Stimulated activated CD4-positive, alpha-beta T cell treated with anti-CD3 and anti-CD28 coated beads, TNF-alpha, amount 100 ng/mL, for 24 hours (primary cell): ENCODE measurements at places on chromosomes 5 and 9.

DNA sequence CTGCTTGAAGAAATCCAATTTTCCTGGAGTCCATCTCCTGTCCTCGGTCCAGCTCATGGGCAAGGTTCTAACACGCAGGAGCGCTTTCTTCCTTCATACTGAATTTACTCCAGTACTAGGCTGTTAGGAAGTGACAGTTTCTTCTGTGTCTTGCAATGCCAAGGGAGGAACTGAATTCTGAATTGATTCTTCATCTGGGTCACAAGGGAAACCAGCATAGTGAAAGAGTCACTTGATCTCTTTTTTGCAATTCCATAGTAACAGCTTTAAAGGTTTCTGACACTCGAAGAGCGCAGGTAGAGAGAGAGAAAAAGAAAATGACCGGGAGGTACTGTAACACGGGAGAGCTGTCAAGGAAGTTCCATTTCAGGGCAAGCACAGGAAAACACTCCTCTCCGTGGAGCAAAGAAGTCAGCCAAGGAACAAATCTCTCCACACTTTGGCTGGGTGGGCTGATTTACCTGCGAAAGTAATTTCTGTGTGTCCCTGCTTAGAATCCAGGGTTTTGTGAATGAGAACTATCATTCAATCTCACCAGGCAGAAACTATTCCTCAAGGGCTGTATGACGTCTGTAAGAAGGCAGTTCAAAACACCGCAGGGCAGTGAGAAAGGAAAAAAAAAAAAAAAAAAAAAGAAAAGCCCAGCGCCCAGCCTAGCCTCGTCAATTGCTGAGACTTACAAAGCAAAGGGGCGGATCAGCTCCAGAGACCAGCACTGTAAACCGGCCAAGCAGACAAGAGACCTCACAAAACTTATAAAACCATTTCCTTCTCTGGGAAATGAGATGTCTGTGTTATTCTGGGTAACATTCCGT lies 617.8 kb downstream of the PDE4D start:
- DNase-seq, result no peak

DNA sequence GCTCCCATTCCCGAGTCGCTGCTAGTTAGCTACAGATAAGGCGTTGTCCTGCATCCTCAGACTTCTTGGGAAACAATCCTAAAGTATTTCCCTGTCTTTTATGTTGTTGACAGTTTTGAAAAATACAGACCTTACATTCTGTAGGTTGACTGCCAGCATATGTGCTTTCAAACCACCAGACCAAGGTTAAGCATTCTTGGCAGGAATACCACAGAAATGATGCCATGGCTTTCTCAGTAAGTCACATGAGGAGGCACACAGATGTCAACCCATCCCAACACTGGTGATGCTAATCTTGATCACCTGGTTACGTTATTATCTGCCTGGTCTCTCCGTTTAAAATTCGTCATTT lies 871 bp downstream of the GLE1 start:
- DNase-seq, result no peak

GRCh38 chr9:6049798-6050197 lies 34.4 kb upstream of the RANBP6 start:
- DNase-seq, result no peak

DNA sequence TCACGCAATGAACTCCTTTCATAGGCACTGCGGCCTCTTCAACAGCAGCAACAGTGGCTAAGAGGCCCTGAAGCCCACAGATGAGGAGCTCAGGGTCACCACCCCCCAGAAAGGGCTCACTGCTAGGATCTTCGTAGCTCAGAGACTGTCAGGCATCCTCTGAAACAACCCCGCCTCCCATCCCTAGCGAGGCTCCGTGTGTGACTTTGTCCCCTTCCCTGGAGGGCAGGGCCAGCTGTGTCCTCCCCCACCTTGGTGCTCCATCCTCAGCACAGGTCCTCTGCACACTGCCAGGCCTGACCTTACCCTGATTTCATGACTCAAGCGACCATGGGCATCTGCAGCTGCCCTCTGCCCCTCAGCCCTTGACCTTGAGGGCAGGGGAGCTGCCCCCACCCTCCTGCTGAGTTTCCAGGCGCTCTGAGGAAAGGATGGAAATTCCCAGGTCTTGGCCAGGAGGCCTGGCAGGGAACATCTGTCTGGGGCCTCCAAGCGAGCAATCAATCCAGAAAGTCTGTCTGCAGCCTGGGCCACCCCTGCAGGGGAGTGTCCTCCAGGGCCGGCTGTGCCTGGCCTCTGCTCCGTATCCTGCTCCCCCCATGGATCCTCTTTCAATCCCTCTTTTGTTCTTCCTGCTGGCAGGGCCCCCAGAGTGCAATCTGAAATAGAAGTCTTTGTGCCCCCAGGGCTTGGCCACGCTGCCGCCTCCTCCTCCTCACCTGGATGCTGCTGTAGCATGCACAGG lies 6.8 kb upstream of the IRX4 start:
- DNase-seq, result no peak

GRCh38 chr5:160398806-160399205 lies 1.0 kb downstream of the FAM200C start:
- DNase-seq, result no peak

DNA sequence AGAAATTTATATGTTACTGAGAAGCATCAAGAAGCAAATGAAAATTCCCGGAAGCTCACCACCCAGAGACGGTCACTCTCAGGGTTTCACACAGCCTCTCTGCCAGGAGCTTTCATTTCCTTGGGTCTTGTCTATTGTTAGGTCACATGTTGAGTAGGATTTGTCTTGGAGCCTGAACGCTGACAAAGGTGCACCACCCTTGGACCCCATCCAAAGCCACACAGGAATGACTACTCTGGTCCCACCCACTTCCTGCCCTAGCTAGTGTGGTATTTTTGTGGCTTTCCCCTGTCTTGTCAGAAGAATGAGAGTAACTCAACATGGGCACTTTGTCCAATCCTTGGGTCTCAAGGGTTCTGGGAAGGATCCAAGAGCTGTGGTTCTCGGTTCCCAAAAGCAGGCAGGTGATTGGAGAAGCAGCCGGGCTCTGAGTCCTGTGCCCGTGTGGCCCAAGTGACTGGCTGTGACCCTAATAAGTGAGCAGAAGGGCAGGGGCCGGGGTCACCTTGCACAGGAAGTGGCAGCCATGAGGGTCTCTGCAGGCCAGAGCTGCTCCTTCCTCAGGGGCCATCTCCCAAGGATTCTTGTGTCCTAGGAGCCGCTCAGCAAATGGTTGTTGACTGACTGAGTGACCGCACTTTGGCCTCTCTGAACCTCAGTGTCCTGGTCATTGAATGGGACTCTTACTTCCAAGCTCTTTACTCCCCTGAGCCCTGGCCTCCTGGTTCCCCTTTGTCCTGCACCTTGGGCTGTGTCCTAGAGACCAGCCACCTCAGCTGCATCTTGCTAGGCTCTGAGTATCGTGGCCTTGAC lies 6.9 kb downstream of the FGD3 start:
- peak; percentile 60 for DNase-seq

DNA sequence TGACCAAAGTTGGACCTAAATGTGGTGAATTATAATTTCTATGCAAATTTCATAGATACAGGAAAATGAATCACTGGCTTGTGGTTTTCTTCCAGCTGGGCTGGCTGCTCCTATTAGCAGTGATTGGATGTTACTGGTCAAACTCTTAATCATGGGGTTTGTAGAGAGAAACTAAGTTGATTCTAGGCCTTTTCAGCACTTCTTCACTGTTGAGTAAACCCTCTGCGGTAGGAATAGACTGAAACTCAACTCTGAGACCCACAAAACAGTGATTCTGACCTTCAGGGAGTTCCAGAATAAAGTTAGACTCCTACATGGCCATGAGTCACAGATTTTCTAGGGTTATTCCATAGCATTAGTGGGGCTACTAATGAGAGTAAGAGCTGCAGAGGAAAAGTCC lies 47.9 kb upstream of the FKTN start:
- no peak for DNase-seq

DNA sequence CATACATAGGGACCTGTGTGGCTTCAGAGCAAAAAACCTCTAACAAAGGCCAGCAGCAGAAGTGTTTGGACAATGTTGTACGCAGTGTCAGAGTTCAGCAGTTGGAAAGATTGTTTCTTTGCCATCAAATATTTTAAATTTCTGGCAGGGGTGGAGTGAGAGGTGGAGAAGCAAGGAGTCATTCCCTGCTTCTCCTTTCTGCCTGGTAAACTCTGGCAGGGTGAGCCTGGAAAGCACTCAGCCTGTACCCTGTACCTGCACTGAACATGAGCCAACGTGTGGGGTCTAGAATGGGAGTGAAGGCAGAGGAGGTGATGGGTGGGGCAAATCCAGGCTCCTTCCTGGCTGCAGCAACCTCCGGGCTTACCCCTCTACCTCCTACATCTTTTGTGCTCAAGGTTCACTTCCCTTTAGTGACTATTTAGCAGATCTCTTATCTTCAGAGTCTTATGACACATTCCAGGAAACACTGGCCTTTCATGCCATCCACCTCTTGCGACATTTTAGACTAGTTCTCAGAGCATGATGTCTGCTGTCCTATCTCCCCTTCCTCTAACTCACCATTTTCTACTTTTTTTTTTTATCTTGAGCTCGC lies 445.0 kb upstream of the PIK3R1 start:
- no peak for DNase-seq

DNA sequence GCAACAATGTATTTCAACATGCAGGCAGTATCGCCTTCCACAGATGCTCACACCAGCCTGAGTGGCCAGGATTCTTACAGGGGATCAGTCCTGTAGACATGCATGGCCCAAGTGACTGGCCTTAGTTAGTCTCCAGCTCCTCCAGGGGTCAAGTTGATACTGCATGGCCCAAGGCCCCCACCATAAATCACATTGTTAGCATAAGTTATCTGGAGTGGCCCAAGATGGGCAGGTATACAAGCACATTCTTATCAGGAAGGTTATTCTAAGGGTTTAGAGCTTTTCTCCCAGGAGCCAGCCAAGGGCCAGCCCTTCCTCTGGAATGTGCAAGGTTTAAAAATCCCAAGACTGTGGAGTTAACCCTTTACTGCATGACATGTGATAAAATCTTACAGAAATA lies 230.9 kb upstream of the NFIL3 start:
- no peak for DNase-seq

GRCh38 chr5:1652873-1653697 lies 129.3 kb upstream of the LPCAT1 start:
- DNase-seq, result no peak

GRCh38 chr5:170263906-170264305 lies 31.1 kb downstream of the C5orf58 start:
- DNase-seq, result no peak

DNA sequence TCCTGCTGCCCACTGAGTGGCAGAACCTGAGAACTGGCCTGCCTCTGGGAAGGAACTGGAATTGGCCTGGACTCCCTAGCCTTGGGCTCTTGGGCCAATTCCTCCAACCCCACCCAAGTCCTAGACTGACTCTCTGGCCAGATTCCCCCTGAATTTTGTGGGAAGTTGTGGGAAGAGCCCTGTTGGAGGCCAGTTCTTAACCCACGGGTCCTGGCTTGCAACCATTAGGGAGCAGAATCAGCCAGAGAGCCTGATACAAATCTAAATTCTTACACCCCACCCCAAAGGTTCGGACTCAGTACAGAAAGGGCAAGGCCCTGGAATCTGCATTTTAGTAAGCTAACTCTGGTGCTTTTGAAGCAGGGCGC lies 125.3 kb upstream of the SLC25A48 start:
- DNase-seq, result no peak

DNA sequence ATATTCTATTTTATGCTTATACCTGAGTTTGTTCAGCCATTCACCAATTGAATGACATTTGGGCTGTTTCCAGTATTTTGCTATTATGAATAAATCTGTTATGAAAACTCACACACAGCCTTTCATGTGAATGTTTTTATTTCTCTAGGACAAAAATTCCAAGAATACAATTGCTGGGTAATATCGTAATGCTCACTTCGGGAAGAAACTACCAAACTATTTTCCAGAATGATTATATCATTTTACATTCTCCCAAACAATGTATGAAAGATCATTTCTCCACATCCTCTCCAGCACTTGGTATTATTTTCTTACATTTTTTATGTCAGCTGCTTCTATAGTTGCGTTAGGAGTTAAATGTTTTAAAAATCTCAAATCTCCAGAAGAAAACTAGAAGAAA lies 58.3 kb upstream of the LHFPL2 start:
- no peak for DNase-seq

- no peak for DNase-seq
Observed at GRCh38 chr9:121921444-121921843, 171.7 kb downstream of the TTLL11 start.

DNA sequence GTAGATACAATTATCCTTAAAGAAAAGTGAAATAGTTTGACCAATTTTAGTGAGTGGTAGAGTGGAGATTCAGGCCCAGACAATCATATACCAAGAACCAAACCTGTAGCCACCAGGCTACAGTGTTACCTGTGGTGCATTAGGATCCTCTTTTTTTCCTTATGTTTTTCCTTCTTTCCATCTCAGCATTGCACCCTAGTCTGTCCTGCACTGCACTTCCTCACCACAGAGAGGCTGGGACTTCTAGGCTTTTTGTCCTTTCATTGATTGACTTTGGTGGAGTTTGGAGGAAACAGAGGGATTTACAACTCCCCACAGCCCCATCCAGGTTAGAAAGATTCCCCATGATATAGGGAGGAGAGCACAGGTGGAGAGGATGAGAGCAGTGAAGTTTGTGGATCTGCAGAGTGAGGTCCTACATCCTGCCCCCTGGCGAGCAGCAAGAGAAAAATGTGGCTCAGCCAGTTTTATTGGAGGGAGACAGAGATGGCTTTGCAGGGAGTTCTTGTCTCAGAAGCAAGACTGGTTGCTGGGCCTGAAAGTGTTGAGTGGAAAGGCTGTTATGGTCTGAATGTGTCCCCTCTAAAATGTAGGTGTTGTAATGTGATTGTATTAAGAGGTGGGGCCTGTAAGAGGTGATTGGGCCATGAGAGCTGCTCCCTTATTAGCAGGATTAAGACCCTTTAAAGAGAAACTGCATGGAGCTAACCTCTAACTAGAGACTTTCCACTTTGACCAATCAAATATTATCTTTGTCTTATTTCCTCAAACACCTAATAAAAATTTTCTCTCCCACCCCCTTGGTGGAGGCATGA lies 36.2 kb downstream of the KIF4B start:
- no peak for DNase-seq

DNA sequence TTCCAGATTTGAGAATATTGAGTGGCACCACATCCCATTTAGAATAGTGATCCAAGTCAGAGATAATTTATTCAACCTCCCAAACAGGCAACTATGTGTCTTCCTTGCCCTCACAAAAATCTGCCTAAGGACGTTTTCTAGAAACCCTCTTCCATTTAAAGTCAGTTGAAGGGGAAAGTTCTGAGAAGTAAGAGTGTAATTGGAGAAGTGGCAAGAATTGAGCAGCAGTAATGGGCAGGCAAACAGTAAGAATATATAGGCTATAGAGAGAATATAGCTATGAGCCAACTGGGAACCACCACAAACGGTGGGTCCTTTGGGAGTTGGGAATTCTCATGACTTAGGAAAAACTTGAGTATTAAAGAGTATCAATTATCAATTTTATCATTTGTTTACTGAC lies 31.1 kb upstream of the CETN3 start:
- DNase-seq, result no peak
